ENCODE measurements at places on chromosomes 2 and 18.

- DNase-seq, result no peak
These were observed 11.0 kb upstream of the UBE2F start for GRCh38 chr2:237955640-237956401.

- no peak for DNase-seq
These were observed 359.8 kb upstream of the SALL3 start for GRCh38 chr18:78619854-78620253.

DNA sequence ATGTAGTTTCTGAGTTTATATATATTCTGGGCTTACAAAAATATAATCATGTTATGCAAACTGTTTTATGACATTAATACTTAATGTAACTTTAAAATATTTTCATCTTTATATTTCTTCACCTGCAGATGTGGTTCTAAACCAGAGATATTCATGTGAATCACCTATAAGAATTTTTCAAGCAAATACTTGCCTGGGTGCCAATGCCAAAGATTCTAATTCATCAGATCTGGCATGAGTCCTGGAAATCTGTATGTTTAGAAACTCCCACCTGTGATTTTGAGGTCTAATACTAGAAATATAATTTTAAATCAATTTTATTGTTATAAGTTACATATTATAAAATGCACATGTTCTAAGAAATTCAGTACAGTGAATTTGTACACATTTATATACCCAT is 19.9 kb upstream of the DNAH6 start:
- DNase-seq, result no peak

DNA sequence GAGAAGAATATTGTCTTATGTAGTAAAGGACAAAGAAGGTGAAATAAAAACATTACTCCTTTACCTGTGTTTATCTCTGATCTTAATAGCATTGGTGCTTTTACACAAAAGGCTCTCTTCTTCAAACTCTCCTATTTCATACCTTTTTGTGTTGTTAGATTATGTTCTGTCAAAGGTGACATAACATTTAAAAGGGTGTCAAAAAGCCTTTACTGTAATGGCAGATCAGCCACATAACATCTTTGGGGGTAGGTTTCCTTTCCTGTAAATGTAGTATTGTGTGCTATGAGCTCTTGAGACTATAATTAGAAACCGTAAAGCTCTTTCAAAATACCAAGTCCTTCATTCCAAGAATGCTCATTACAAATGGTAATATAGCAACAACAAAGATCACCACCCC is 400.1 kb downstream of the LNPK start:
- no peak for DNase-seq

GRCh38 chr18:52348209-52348608 is 8.2 kb downstream of the DCC start:
- no peak for DNase-seq

- DNase-seq, result no peak
These were observed 59.1 kb upstream of the TXNDC2 start for GRCh38 chr18:9826685-9827084.

DNA sequence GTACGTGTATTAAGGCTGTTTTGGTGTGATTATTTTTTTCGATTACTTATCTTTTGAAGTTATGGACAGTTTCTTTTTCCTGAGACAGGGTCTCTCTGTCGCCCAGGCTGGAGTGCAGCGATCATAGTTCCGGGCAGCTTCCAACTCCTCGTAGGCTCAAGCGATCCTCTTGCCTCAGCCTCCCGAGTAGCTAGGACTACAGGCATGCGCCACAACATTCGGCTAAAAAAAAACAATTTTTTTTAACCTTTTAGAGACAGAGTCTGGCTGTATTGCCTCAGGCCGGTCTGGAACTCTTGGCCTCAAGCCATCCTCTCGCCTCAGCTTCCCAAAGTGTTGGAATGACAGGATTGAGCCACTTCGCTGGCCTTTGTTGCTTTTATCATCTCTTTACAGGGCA is 945 bp downstream of the HAT1 start:
- peak; percentile 2 for DNase-seq

DNA sequence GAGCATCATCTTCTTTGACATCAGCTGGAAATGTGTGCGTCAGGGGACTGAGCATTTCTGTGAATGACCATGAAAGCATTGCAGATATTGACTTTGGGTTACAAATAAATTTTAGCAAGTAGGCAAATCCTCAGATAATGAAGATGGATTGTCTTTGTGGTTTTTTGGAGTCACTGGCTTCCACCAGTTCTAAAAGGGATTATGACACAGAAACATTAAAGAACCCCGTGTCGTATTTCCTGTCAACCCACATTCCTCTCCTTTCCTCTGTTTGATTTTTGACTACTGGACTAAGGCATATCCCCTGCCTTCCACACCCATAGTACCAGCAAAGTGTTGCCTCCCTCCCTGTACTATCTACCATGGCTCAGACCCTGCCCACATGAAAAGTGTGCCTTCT is 268.1 kb downstream of the MYO3B start:
- no peak for DNase-seq

DNA sequence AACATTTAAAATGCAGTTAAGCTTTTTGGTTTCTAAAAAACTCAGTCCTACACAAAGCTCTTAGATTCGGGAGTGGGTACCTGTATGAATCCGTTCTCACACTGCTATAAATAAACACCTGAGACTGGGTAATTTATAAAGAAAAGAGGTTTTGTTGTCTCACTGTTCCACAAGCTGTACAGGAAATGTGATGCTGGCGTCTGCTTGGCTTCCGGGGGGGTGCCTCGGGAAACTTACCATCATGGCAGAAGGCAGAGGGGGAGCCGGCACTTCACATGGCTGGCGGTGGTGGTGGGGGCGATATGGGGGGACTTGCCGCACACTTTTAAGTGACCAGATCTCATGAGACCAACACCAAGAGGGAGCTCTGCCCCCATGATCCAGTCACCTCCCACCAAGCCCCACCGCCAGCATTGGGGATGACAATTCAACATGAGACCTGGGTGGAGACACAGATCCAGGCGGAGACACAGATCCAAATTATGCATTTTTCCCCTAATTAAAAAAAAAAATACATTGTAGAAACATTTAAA is 222.5 kb downstream of the GBX2 start:
- DNase-seq, result no peak

- peak; percentile 69 for DNase-seq
These were observed 66.5 kb downstream of the DTNB start for GRCh38 chr2:25606892-25607291.

DNA sequence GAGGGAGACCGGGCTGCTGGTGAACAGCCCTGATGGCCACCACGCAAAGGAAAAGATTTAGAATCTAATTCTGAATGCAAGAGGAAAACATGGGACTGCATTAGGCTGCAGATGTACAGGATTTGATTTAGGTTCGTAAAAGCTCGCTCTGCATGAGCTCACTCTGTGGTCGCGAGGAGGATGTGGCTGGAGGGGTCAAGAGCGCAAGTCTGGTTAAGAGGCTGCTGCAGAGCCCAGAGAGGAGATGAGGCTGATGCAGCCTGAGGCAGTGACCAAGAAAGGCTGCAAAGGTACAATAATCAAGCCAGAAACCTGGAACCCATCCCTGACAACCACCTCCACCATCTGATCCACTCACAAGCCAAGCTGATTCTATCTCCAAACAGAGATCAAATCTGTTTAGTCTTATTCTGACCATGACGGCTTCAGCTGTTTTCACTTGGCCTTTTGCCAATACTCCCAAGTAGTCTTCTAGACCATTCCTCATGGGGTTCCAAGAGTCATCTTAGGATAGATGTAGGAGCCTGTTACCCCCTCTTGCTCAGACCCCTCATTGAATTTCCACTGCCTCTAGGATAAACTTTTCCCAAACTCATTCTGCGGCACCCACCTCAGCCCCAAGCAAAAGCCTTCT is 58.9 kb upstream of the ARL4C start:
- DNase-seq, result no peak

- no peak for DNase-seq
These were observed 46.7 kb downstream of the CCDC195 start for GRCh38 chr2:224669449-224669848.

DNA sequence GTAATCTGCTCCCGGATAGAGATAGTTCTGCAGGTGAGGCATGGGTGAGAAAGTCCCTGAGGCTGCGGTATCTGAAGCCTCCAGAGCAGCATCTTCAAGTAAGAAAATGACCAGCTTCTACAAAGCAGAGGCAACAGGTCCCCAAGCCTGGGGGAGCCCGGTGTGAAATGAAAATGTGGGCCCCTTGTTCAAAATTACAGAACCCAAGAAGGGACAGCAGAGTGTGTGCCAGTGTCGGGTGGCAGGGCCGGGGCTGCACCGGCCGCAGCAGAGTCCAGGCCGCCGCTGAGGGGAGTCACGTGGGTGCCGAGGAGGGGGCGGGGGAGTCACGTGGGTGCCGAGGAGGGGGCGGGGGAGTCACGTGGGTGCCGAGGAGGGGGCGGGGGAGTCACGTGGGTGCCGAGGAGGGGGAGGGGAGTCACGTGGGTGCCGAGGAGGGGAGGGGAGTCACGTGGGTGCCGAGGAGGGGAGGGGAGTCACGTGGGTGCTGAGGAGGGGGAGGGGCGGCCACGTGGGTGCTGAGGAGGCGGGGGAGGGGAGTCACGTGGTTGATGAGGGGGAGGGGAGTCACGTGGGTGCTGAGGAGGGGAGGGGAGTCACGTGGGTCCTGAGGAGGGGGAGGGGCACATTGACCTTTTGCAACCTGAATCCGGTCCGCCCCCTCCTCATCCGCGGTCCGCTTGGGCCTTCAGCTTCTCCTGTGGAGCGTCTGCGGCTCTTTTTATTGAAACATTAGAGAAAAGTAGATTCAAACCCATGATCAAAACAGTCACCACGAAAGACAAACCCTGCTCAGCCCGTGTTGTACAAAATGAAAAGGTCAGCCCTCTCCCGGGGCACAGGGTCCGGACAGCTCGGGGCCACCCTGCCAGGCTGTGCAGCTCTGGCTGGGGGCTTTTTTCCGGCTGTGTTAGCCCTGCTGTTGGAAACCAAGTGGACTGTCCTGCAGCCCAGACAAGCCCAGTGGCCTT is 10.4 kb downstream of the COLEC11 start:
- DNase-seq, result no peak

GRCh38 chr2:167490455-167490854 is 602.2 kb downstream of the XIRP2 start:
- DNase-seq, result peak; percentile 15

- no peak for DNase-seq
These were observed 273.6 kb downstream of the ALPK2 start for GRCh38 chr18:58355243-58355642.

- DNase-seq, result peak; percentile 21
These were observed 781 bp downstream of the FARP2 start for GRCh38 chr2:241356871-241357260.

GRCh38 chr2:208485390-208485789 is 78.8 kb downstream of the PTH2R start:
- DNase-seq, result no peak

DNA sequence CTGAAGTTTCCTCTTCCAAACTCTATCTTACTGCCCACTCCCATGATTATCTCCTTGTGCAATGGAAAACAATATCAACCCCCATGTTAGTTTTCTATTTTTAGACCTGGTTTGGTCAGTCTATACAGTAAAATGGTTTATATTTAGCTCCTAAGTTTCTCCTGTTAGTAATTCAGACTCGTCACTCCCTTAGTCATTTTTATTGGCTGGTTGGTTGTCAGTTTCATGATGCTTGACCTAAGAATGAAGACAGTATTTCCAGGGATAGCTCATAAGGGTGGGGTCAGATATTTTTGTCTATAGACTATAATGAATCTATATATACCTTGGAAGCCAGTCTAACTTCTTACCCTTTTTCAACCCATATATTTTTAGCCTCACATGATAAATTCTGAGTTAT is 61.4 kb upstream of the NEUROD1 start:
- DNase-seq, result no peak

DNA sequence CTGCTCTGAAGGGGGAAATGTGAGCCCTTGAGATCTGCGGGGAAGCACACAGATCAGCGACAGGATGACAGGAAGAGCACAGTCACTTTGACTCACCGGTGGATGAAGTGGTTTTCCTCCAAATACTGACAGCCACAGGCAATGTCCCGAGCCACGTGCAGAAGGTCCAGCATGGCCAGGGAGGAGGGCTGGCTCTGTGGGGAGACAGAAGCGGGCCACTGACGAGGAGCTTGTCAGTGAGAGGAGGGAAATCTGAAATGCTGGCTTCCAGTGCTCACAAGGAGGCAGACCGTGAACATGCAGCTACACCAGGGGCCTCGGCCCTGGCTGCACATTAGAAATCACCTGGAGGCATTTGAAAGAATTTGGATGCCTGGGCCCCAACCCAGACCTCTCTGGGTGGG is 98.7 kb downstream of the CLIP4 start:
- DNase-seq, result no peak

DNA sequence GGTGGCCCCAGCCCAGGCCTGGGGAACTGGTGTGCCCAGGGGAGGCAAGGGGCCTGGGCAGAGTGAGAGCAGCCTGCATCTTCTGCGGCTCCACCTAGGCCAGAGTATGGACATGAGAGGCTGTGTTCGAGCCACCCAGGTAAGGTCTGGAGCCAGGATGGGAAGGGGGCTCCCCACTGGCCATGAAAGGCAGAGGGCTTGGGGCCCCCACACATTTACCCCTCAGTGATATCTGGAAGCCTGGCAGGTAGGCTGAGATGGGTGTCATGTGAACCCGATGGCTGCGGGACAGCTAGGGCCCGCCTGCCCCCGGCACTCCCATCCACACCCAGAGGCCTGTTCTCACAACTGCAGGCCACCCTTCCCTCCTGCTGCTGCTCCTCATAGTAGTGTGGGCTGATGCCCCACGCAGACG is 13.2 kb downstream of the ADRA2B start:
- no peak for DNase-seq

DNA sequence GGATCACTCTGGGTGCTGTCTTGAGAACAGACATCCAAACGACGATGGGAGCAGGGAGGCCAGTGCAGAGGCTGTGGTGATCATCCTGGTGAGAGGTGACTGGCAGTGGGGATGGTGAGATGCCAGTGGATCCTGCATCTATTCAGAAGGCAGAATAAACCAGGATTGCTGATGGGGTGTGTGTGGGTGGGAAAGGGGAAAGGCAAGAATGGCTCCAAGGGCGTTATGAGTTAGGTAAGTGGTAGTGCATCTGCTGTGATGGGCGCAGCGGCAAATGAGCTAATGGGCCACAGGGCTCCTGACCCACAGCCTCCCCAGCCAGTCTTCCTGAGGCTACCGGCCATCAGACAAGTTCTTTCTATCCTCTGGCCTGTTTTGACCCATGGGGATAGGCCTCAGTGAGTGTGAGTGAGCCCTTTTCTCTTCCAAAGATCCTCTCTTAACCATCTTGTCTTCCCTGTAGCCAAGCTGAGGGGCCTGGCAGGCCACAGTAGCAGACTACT is 29.6 kb downstream of the SERTAD2 start:
- no peak for DNase-seq
